ENCODE measurements at places on chromosomes 4 and X.
A peak's percentile ranks its signal among the peaks of the same experiment; 100 is the strongest.

- DNase-seq, result peak; percentile 2
Observed at GRCh38 chrX:23742174-23742696, 841 bp downstream of the ACOT9 start.

- no peak for DNase-seq
Observed at GRCh38 chr4:84753321-84753972, 170.5 kb downstream of the CDS1 start.

- peak; percentile 5 for DNase-seq
Observed at GRCh38 chr4:57110640-57111511, 691 bp upstream of the IGFBP7 start.

- no peak for DNase-seq
Observed at GRCh38 chrX:79089896-79090584, 54.4 kb upstream of the GPR174 start.

- no peak for DNase-seq
Observed at GRCh38 chr4:78748381-78748780, 27.8 kb upstream of the BMP2K start.

DNA sequence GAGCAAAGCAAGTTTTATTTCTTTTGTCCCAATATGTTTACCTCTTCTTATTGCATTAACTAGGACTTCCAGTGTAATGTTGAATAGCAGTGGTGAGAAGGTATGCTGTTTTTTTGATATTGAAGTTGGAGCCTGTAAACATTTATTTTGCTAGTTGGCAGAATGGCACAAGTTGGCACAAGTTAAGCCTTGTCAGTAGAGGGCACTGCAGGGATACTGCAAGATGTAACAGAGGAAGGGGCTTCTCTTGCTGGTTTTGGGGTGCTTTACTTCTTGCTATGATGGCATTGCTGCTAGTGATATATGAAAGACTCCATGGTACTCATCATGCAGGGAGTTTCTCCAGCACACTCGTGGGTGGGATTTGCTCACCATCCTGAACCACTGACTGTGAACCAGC, 327.3 kb upstream of the ARX start:
- DNase-seq, result no peak

- DNase-seq, result no peak
Observed at GRCh38 chr4:189765736-189766135, 174.9 kb upstream of the FRG1 start.

GRCh38 chr4:61860376-61860775, 660.2 kb downstream of the ADGRL3 start:
- no peak for DNase-seq

DNA sequence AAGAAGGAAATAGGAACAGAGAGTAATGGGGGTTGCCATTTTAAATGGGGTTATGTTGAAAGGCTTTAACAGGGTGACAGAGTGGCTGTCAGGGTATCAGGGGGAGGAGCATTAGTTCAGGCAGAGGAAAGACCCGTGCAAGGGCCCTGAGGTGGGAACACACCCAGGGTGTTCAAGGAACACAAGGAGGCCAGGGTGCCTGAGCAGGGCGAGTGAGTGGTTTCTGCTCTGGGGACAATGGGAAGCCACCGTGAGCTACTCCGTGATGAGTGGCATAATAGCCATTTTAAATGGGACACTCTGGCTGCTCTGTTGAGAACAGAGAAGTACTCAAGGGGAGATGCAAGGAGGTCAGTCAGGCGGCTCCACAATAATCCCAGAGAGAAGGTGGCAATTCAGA, 4.5 kb downstream of the EVC2 start:
- no peak for DNase-seq

DNA sequence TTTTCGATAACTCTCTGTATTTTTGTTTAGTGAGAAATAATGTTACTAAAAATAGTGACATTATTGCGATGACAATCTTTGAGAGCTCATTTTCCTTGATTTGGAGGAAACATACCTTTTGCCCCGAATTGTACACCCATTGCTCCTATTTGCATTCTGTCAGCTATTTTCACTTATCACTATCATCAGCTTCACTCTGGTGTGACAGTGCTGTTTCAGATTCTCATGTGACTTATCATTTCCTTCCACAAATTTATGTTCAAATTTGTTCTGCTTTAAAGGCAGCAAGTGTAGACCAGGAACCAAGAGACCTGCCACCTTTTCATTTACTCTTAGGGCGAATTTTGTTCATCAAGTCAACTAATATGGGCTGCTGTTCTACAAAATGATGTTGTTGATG, 179.4 kb downstream of the RBM46 start:
- no peak for DNase-seq

- DNase-seq, result no peak
Observed at GRCh38 chr4:15793506-15794363, 15.6 kb downstream of the CD38 start.

DNA sequence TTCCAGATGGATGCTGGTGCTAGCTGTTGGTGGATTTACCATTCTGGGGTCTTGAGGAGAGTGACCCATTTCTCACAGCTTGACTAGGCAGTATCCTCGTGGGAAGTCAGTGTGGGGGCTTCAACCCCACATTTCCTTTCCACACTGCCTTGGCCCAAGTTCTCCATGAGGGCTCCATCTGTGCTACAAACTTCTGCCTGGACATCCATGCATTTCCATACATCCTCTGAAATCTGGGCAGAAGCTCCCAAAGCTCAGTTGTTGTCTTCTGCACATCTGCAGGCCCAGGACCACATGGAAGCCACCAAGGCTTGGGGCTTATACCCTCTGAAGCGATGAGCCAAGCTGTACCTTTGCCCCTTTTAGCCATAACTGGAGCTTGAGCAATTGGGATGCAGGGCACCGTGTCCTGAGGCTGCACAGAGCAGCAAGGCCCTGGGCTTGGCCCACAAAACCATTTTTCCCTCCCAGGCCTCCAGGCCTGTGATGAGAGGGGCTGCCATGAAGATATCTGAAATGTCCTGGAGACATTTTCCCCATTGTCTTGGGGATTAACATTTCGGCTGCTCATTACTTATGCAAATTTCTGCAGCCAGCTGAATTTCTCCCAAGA, 248.7 kb upstream of the ANKRD50 start:
- DNase-seq, result no peak

DNA sequence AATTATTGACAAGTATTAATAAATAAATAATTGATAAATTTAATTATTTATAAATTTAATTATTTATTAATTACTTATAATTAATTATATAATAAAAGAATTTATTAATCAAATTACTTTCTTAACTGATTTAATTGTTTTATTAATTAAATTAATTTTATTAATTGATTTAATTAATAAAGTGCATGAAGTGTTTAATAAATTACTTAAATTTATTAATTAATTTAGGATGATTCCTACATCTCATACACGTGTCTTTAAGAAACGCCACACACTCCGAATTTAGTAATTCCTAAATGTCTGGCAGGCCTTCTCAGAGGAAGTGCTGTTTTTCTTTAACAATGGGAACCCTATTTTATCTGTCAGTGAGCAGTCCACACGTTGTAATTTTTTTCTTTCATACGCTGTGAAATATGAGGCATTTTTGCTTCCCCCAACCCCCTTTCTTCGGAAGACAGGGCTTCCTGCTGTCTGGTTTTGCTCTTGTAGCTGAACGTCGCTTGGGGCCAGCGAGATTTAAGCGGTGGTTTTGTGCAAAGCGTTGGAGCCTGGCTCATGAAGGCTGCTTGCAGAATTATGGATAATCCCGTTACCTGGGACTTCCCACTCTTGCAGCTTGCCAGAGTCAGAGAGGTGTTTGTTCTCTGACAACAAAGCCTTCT, 46.8 kb downstream of the CRLF2 start:
- peak; percentile 19 for DNase-seq

- no peak for DNase-seq
Observed at GRCh38 chr4:146212781-146213180, 1.6 kb upstream of the REELD1 start.

DNA sequence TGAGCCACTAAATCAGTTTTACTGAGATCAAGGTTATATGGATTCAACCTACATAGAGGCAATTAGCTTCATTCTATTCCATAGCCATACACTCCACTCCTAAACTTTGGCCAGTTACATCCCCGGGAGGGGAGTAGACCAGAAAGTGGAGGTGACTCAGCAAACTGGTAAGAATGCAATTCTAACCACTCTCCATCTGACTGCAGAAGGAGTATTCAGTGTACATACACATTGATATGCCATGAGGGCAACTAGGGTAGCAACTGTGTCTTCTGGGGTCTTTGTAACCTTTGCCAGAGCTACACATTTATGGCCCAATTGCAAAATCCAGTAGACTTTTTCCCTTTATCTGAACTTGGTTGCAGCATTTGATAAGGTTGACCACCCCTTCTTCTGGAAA, 7.6 kb downstream of the SLC25A43 start:
- no peak for DNase-seq

DNA sequence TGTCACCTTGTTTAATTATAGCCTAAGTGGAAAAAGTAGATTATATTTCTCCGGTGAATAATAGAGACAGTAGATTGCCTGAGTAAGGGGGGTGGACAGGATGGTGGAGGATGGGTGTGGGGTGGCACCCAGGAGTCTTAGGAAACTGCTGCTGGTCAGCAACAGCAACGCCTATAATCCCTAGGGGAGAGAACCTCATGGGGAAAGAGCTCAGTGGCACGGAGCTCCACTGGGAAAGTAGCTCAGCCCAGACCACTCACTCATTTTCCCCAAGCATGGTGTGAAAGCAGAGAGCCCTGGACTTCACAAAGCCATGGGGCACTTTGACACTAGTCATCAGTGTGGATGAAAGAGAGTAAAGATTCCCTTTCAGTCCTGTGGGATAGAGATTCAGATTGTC, 31.1 kb downstream of the METTL14 start:
- no peak for DNase-seq

DNA sequence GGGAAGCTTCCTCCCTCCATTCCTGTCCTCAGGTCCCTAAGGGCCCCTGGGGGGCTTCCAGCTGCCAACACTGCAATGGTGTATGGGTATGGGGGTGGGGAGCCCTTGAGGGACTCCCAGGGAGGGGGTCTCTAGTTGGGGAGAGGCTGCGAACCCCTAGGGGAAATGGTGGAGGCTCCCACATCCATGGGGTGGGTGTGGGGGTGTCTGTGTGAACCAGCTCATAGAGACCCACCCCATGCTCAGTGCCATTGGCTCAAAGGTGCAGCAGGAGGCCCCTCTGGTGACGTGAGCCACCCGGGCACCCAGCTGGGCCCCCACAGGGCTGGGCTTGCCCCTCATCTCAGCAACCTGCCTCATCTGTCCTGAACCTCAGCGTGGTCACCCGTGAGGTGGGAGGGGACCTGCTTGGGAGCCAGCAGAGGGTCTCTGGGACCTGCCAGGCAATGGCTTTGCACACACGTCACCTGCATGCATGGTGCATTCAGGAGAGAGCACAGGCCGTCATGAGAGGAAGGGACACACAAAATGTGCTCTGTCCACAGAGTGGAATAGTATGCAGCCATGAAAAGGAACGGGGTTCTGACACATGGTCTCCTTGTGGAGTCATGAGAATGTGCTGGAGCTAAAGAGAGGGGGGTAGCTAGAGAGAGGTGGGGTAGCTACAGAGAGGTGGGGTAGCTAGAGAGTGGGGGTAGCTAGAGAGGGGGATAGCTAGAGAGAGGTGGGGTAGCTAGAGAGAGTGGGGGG, 22.7 kb upstream of the PLCXD1 start:
- DNase-seq, result no peak

DNA sequence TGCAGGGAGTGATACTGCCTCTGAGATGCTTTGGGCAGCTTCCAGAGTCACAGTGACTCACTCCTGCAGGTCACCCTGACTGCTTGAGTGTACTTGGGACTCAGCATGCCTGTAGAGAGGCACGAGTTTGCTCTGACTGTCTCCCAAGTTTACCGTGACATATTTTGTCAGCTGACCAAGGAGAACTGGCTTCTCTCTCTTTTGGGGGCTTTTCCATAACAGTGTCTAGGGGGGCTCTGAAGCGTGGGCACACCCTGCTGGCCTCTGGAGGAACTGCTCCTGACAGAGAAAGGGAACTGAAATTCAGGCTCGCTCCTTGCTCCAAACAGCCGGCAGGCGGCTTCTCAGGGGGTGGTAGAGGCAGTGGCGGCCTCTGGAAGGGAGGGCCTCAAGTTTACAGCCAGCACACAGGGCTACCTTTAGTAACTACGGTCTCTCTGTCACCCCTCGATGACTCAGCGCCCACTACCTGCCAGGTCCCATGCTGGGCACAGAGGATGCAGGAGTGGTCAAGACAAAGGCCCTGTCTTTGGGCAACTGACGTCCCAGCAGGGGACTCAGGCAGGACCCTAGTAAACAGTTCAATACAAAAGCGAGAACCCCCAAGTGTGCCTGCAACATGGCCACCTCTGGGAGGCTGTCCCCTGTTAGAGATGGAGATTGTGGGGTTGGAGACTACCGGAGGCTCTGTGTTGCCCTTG, 17.8 kb downstream of the ZNF185 start:
- DNase-seq, result no peak

DNA sequence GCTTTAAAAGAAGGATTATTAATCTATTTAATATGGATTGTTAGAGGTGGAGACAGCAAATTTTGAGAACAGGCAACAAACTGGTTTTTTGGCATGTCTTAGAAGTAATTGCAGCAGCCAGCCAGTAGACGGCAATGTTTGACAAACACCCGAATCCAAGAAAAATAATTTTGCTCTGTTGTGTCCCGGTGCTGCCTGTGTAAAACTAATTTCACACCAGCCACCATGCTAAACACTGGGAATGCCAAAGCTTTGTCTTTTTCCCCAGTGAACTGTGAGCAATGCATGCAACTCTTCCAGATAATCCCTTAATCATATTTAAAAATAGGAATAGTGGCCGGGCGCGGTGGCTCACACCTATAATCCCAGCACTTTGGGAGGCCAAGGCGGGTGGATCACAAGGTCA, 25.9 kb downstream of the SMIM31 start:
- DNase-seq, result peak; percentile 13

DNA sequence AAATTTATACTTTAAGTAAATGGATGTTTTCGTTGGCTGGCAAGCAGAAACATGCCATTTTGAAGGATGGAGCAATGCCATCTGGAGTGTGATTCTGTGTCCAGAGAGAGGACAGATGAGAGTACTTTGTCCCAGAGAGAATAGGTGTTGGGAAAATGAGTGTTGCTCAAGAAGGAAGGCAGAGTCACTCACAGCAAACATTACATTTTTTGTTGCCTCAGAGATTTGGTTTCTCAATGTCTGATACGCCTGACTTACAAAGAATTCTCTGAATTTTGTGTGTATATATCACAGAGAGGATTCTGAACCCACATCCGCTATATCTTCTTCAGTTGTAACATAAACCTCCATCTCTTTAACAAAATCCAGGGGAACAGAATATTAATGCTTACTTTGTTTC, 102.8 kb upstream of the PCDH18 start:
- no peak for DNase-seq
